ENCODE measurements at places on chromosomes 1 and 21.
A peak's percentile ranks its signal among the peaks of the same experiment; 100 is the strongest.

- DNase-seq, result peak; percentile 76
These were observed 60.8 kb upstream of the PGD start for GRCh38 chr1:10338047-10338446.

DNA sequence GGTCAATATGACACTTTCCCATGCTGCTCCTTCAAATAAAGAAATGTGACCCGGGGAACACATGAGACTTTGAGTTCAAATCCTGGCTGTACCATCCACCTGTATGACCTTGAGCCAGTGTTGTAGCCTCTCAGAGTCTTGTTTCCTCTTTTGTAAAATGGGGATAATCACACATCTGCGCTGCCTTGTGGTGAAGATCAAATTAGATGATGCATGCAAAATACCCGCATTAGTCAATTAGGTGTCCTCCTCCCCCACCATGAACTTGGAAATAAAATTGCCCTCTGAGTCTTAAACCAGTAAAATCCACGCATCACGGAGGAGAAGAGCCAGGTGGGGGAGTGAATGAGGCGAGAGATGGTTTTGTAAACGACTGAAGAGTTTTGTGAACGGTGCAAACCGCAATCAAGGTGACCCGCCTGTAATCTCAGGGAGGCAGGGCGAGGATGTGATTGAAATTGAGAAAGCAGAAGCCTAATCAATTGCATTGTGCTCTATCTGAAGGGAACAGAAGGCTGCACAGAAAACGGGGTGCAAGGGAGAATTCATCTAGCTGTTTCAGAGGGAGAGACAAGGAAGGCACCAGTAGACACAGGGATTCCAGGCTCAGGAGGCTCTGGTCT is 5.8 kb upstream of the AHDC1 start:
- DNase-seq, result no peak

- DNase-seq, result no peak
These were observed 107.3 kb upstream of the POU3F1 start for GRCh38 chr1:38153778-38154470.

DNA sequence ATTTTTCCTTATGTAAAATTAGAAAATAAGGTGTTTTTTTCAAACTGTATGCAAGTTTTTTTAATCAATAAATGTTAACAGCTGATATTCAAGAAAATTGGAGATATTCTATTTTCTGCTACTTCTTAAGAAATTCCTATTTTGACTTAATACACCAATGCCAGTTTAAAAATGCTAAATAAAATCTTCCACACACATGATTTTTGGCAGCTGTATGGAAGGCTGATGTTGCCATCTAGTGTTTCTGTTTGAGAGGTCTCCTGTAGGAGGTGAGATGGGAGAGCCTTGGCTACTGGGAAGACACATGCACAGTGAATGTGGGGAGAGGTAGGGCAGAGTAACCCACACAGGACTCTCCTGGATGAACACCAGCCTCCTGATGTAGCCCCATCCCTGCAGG is 29.2 kb upstream of the OR2B11 start:
- peak; percentile 84 for DNase-seq

GRCh38 chr1:168371477-168371876 is 90.8 kb downstream of the TBX19 start:
- DNase-seq, result no peak

- DNase-seq, result no peak
These were observed 94.3 kb downstream of the RNF220 start for GRCh38 chr1:44499306-44499705.

DNA sequence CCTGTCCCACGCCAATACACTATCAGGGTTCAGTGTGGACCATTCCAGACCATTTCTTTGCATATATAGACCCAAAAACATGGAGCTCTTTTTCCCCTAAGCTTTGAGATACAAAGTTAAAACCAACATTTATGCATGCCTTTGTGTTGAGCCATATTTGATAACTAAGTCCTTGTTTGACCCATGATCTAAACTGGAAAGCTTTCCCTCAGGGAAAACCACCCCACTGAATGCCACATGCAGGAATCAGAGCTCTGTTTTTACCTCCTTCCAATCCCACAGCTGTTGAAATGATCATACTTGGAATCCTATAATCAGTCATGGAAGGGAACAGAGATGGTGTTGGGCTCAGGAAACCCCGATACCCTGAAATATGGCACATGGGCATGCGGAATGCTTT is 14.8 kb upstream of the SLC45A1 start:
- no peak for DNase-seq

All from hematopoietic multipotent progenitor cell treated with erythropoietin and hydrocortisone succinate and interleukin-3 and kit ligand, for 4 days (in vitro differentiated cells).